ENCODE measurements at places on chromosomes 11 and 22. TPM values are rescaled to one million over a fixed set of nuclear protein-coding genes. Genes with fewer than 3 reads are reported as not detected.

TMEM80 gene
- 21.2 TPM for polyA plus RNA-seq

OR5A1 gene
- polyA plus RNA-seq: not detected

CARD18 gene
- not detected for polyA plus RNA-seq

NPAS4 gene
- 0.77 TPM for polyA plus RNA-seq

CATSPERZ gene
- not detected for polyA plus RNA-seq

PCNX3 gene
- 33.2 TPM for polyA plus RNA-seq

DUSP8 gene
- polyA plus RNA-seq: 4.2 TPM

MYRF gene
- polyA plus RNA-seq: 10.6 TPM

GLYAT gene
- not detected for polyA plus RNA-seq

OR8D2 gene
- polyA plus RNA-seq: not detected

GRAP2 gene
- polyA plus RNA-seq: 0.32 TPM

APOL5 gene
- polyA plus RNA-seq: 0.19 TPM

GRCh38 chr11:125201525-125202141, 37.1 kb downstream of the PKNOX2 start:
- DNase-seq: peak; percentile 7

GRCh38 chr11:133934599-133935550, 21.9 kb downstream of the IGSF9B start:
- DNase-seq: peak; percentile 19

GRCh38 chr11:66011785-66012303, at the start of gene CST6:
TSS of gene CST6 (plus strand) at chr11:66012008. CDS start at chr11:66012045, 37 bp downstream.
- no peak for DNase-seq

DNA sequence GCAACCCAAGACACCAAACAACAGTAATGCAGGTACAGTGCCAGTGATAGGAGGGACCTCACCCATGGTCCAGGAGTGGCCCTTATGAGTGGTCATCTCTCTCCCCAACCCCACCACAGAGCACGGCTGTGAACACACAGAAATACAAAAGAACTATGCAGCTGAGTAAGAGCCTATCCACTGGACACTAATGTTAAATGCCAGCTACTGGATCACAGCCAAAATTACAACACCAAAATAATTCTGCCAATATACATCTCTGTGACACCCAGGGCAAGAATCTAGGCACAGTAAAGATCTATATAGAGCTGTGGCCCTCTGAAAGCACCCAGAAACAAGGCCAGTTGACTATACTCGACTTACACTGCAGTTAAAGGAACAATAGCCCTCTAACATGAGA, 22.8 kb upstream of the GPR83 start:
- DNase-seq: no peak

GRCh38 chr22:30158744-30159500, 78.7 kb downstream of the HORMAD2 start:
- no peak for DNase-seq

DNA sequence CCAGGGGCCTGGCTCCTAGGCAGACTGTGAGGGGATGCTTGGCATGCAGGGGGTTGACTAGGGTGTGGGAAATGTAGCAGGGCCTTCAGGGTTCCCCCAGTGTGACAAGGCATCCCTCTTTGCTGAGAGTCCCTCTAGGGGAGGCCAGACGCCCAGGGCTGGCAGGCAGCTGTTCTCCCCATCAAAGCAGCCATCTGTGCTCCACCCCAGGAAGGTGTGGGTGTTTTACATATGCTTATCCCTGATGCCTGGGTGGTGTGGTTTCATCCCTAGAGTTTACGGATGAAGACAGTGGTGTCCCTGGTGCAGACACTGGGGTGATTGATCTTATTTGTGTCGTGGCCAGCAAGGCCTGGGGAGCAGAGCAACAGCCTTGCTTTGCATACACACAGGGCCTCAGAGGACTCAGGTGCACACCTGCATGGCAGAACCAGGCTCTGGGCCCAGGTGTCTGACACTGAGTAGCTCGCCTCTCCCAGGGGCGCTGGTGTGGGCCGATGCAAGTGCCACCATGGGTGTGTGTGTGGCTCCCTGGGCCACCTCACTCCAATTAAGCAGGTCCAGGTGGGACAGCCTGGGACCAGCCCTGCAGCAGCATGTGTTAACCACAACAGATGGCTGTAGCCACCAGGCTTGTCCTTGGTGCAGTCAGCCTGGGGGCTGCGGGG, 74.2 kb downstream of the MED15 start:
- DNase-seq: no peak

GRCh38 chr22:34096770-34097169, 176.5 kb upstream of the LARGE1 start:
- DNase-seq: no peak

DNA sequence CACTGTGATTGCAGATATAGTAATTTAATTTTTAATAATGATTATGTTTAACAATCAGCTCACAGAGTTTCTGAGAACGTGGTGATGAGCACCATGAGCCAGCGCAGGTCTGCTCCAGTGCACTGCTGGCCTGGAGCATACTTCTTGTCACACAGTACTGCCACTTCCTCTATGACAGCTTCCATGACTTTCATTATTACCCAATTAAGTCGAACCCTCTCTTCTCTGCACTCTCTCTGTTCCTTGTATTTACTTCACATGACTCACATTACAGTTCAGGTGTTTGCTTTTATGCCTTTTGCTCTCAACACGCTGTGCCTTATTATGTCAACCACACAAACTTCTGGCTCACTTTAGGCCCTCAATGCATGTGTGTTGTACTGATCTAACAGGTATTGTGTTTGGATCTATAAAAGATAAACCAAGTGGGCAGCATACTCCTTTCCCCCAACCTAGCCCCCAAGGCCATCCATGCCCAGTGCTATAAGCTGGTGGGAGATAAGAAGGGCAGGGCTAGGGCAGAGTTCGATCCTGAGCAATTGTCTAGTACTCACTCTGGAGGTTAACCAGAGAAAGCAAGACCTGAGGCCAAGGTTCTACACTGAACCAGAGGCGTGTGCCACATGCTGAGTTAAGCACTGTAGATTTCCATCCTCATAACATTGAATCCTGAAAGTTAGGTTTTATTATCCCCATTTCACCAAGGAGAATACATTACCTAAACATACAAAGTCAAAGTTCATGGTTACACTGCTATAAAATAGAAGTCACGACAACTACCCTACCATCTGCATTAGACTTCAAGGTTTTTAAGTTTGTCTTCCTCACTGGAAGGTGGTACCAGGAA, 356.5 kb downstream of the INSC start:
- DNase-seq: no peak

- DNase-seq: no peak
These were observed 46.7 kb upstream of the CTTN start for GRCh38 chr11:70351646-70352045.

DNA sequence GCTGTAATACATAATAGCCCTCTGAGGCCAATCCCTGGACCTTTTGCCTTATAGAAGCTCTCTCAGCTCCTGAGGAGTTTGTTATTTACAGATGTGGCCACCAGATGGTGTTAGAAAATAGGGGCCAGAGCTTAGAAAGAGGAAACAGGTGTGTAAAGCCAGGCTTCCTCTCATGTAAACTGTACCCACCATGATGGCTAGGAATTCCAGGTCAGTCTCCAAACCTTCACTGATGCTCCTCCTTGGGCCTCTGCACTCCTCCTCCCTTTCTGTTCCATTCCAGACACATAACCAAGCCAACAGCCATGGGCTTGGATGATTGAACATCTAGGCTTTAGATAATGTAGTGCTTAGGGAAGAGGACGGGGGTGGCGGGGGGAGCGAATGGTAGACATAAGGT, 39.7 kb downstream of the USP35 start:
- peak; percentile 55 for DNase-seq

DNA sequence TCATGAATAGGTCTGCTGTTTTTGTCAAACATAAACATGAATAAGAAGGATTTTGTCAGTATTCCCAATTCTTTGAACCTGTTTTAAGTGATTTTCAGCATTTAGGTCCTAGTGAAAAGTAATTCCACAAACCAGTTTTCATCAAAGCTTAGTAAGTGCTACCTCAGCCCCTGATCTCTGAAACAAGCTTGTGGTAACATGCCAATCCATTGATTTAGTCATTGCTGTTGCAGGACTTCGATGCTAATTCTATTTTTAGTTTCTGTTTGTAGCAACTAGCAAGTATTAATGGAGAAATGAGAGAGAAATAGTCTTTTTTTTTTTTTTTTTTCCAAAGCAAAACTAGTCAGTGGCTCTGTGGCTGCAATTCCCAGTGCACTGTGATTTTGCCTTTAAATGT, 91.4 kb downstream of the JRKL start:
- no peak for DNase-seq

GRCh38 chr22:30245181-30245984, 1.2 kb downstream of the LIF start:
- DNase-seq: no peak

DNA sequence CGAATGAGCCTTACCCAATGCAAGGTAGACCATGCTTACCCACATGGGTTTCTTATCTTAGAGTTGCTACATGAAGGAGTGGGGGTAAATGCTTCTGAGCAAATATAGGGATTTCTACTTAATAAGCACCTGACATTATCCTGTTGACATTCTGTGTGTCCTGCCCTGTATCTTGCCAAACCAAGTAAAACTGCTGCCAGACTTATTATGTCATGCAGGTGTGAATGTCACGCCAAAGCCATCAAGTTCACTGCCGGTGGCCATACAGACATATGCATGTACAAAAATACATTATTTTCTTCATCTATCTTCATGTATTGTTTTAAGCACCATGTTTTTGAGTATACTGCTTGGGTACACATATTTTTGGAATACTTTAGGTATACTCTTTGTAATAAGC, 70.2 kb downstream of the NOX4 start:
- DNase-seq: no peak

GRCh38 chr22:40009951-40010671, 15.4 kb downstream of the FAM83F start:
- DNase-seq: no peak

DNA sequence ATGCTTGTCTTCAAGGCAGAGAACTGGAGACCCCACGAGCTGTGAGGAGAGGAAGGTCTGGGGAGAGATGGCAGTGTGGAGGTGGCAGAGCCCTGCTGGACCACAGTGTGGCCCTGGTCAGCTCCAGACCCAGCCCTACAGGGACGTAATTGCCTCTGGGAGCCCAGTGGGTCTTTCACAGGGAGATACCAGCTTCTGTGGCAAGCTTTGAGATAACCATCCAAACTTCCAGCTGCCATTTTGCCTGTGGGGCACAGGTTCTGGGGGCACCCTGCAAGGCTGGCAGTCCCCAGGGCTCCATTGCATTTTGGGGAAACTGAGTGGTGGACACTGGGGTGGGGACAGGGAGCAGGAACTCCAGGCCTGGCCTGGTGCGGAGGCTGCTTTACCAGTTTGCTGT, 10.2 kb upstream of the MPPED1 start:
- no peak for DNase-seq

DNA sequence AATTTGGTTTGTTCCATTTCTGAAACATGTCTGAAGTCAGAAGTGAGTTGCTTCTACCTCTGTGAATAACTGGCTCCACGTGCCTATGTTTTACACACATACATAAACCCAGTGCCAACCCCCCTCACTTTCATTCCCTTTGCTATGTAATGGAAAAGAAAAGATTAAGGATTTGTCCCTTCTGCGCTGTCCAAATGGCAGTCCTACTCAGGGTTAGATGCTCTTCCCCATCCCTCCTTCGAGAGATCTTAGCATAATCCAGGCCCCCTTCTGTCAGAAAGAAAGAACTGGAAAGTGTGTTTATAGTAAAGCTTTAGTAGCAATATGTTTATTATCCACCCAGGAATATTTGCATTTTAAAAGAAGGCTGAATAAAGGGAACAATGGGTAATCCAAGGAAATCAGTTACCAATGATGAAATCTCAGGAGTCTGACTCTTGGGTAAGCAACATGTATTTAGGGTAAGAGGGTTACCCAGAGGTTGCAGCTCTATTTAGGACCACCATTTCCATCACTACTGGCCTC, 3.1 kb upstream of the LAYN start:
- no peak for DNase-seq

DNA sequence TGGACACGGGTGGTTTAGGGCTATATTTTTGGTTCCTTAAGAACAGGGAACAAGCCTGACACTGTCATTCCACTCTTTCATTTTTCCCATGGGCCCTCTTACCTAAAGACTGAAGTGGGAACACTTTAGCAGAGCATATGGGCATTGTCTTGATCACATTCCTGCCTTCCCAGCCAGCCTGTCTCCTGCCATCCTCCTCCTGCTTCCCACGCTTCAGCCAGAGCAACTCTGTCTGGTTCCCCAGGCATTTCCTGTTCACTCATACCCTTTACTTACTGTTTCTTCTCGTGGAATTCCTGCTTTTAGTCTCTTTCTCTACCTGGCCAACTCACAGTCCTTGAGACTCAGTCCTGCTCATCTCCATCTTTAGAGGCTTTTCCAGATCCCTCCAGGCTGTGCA, 22.8 kb downstream of the MRPL16 start:
- DNase-seq: peak; percentile 73

DNA sequence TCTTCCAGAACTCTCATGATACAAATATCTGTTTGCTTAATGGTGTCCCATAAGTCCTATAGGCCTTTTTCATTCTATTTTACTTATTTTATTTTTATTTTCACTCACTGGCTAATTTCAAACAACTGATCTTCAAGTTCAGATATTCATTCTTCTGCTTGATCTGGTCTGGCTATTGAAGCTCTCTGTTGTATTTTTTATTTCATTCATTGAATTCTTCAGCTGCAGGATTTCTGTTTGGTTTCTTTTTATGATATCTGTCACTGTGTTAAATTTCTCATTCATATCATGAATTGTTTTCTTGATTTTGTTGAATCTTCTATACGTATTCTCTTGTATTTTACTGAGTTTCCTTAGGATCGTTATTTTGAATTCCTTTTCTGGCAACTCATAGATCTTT, 2.6 kb upstream of the OR10A3 start:
- no peak for DNase-seq

DNA sequence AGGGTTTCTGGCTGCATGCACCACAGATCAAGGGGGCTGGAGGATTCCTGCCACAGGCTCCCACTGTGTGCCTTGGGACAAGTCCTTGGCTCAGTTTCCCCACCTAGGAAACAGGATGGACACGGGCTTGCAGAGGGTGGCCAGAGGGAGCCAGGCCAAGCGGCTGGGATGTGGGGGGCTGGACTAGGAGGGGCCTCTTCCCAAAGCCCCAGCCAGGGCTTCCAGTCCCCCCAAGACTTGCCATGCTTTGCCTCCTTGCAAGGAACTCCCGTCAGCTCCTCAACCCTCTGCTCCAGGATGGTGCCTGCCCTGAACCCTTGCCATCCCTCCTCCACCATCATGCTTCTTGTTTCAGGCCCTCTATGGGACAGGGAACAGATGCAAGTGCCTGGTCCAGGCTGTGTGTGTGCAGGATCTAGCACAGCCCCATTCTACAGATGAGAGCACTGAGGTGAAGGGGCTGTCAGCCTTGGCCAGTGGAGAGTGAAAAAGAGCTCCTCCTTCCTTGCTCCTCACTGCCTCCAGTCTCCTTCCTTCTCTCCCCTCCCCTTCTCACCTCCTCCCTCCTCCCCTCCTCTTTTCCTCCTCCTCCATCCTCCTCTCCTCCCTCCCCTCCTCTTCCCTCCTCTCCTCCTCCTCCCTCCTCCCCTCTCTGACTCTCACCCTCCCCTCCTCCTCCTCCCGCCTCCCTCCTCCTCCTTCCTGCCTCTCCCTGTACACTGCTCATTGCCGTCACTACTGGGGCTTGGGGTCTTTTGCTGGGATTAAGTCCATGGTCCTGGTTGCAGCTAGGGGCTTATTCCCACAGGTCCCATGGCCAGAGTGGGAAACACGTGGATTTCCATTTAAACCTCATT, 13.3 kb upstream of the FGF19 start:
- no peak for DNase-seq

GRCh38 chr11:44226945-44227344, 83.0 kb downstream of the ALX4 start:
- no peak for DNase-seq

All from IMR-90 (cell line).